ENCODE measurements at places on chromosomes 4 and X. TPM values are rescaled to one million over a fixed set of nuclear protein-coding genes. Genes with fewer than 3 reads are reported as not detected.
A peak's percentile ranks its signal among the peaks of the same experiment; 100 is the strongest.

DNA sequence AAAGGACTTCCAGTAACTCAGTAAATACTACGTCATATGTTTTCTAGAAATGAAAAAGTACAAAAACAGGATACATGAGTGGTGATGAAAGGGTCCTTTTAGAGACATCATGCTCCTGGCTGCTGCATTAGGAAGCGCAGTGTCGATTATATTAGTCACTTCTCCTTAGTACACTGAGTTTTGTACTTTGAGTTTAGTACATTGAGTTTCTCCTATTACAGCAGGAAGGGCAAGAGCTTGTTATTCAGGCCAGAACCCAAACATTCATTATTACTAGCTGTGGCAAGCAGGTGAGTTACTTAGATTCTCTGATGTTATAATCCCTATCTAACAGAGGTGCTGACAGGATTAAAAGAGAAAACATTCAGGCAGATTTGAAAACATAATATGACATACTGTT, 21.3 kb downstream of the RPGR start:
- DNase-seq: no peak

DNA sequence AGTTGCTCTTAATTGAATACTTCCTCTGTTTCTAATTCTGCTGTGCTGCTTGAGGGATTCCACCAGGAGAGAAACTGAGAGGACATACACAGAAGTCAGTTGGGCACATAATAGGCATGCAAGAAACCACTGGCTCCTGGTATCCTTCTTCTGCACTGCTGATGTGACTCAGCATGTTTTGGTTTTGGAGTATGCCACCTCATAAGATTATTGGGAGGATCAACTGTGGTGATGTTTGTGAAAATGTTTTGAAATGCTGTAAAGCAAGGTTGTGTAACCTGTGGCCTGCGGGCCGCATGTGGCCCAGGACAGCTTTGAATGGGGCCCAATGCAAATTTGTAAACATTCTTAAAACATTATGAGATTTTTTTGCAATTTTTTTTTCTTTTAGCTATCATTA, 119.6 kb downstream of the GATB start:
- DNase-seq: peak; percentile 29

GRCh38 chr4:139587446-139587845, 31.4 kb upstream of the SETD7 start:
- DNase-seq: no peak

DNA sequence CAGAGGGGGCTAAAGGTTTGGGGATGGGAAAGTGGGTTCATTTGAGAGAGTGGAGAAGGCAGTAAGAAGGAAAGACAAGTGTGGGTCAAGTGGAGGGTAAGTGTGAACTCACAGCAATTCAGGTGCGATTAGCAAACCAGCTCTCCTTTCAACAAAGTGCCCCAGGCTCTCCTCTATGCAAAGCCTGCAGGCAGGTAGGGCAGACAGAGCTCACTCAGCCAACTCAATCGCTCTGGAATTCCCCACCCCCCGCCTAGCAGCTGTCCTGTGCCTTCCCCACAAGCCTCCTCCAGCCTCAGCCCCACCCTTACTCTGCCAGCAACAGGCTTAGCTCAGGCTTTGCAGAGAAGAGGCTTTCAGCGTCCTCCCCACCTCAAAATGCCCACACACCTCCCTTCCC, 14.8 kb upstream of the MAMLD1 start:
- DNase-seq: no peak

- no peak for DNase-seq
Observed at GRCh38 chr4:156838761-156839160, 132.8 kb downstream of the PDGFC start.

Gene TSR2
- polyA plus RNA-seq: 14.0 TPM

GRCh38 chr4:164081801-164082200, 587.3 kb downstream of the TMA16 start:
- DNase-seq: no peak

GRCh38 chrX:43456063-43456462, 200.0 kb upstream of the MAOA start:
- DNase-seq: no peak

- no peak for DNase-seq
Observed at GRCh38 chr4:173397604-173398003, 1.3 kb downstream of the SCRG1 start.

Gene CLDN34
- polyA plus RNA-seq: not detected

GRCh38 chrX:12441381-12442128, 303.3 kb downstream of the FRMPD4 start:
- peak; percentile 44 for DNase-seq

DNA sequence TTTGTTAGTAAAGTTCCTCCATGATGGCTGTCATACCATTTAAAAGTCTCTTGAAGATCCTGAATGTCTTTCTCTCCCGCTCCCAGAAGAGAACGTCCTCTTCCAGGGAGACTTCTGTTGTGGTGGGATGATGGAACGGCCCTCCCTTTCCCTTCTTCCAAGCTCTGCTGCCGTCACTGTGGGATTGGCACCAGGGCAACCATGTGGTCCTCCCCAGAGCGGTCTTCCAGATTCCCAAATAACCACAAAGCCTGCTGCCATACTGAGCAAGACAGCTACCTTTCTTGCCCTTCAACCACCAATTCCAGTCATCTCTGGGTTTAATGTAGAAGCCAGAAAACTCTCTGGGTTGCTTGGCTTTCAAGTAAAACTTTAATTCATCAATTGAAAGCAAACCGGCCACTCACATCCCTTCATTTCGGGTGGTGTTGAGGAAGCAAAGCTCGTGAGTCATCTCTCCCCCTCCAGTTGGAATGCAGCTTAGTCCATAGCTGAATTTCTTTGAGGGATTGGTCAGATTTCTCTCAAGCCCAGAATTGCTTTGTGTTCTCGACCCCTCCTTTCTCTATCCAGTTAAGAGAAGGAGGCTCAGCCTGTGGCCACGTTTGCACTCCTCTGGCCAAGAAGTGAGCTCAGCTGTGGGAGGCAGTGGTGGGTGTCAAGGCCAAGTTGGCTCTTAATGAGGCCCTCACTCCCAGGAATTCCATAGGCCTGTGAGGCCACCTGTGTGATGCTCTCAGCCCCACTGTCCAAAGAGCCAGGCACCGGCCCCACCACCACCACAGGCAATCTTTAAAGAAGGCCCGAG, 36.9 kb downstream of the FHDC1 start:
- peak; percentile 86 for DNase-seq

Gene SSX4
- polyA plus RNA-seq: not detected

DNA sequence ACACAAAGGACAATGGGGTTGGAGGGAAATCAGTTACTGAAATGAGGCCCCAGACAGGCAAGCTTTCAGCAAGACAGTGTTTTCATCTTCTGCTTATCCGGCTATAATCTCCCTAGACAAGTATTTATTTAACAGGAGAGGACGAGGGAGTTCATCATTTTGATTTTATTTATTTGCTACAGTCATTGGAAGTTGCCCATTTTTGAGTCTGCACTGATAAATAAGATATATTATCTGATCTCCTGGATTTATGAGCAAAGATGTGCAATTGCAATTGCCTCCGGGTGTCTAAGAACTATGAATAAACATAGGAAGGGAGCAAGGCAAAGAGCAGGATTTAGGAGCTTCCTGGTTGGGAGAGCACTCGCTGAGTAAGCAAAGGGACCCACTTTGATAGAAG, 263.2 kb upstream of the EDA2R start:
- DNase-seq: no peak

DNA sequence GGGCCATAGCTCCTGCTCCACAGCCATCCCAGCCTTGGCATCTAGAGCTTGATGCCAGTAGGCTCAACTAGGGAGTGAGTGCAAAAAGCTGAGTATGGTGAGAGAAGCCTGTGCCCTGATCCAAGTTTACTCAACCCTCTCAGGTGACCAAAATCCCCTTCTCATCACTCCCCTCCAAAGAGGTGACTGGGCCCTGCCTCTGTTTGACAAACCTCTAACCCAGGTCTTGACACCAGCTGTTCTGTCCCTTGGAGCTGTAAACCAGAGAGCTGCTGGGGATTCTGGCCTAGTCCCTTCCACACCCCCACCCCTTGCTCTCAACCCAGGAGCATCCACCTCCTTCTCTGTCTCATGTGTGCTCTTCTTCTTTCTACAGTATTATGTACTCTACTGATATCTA, 73.5 kb downstream of the MSN start:
- no peak for DNase-seq

Gene ZNF141
- polyA plus RNA-seq: 3.2 TPM

Gene FAM241A
- 0.45 TPM for polyA plus RNA-seq

Gene NXF2B
- polyA plus RNA-seq: not detected

DNA sequence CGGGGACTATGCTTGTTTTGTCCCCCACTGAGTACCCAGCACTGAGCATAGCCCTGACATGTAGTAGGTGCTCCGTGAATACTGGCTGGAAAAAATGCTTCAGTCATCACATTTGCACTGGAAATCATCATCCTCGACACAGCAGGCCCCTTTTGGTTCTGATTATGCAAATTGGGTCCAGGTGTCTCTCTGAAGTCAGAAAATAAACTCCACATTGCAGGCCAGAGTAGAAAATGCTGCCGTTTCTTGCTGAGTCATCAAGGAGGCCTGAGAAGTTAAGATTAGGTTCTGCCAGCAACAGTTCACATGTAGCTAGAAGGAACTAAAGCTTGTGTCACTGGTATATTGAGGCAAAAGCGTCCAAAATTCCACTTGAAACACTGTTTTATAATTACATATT, 15.0 kb upstream of the STK32B start:
- no peak for DNase-seq

Data from BJ (cell line).